ENCODE measurements at places on chromosomes 11 and 22.
A peak's percentile ranks its signal among the peaks of the same experiment; 100 is the strongest.

DNA sequence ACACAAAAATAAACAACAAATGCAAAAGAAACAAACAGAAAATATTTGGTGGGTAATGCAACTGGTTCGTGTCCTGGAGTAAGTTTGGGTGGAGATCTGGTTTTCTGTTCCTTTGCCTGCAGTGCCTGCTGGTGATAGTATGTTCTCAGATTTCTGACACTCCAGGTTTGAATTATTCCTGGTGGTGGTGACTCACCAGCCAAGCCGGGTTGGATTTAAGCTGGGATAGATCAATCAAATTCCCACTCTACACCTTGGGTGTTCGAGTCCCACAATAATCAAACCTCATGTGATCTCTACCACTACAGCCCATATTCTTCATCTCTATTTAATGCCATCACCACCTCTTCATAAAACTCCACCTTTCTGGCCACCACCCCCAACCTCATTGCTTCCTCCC lies 421.8 kb downstream of the NTM start:
- no peak for ATAC-seq

GRCh38 chr11:131537196-131537595 lies 166.8 kb downstream of the NTM start:
- no peak for ATAC-seq

- no peak for ATAC-seq
Observed at GRCh38 chr11:134519788-134520187, 107.7 kb upstream of the B3GAT1 start.

- peak; percentile 74 for ATAC-seq
Observed at GRCh38 chr22:27801202-27801615, 347 bp downstream of the MN1 start.

GRCh38 chr11:102669664-102670063 lies 35.9 kb downstream of the MMP27 start:
- ATAC-seq: no peak

DNA sequence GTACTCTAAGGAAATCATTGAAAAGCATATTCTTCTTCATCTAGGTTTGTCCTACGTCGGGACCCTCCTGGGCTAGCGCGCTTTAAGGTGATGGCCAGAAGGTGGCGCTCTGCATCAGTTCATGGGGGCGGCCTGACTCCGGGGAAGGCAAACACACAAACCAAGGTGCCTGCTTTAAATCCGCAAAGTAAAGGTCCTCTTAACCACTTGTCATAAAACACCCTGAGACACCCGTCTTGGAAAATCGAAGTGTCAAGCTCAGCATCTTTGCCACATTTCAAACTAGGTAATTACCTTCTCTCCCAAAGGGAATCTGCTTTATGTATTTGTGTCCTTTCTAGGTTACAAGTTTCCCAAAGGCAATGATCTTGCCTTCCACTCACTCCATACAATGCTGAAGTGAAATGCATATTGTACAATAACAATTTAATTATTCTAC lies 33.9 kb downstream of the LMO2 start:
- peak; percentile 98 for ATAC-seq

GRCh38 chr11:117303646-117304315 lies 12.3 kb downstream of the BACE1 start:
- ATAC-seq: no peak

- ATAC-seq: no peak
Observed at GRCh38 chr11:31795706-31796498, 15.2 kb downstream of the PAX6 start.

- no peak for ATAC-seq
Observed at GRCh38 chr11:46413760-46414465, 22.3 kb upstream of the CHRM4 start.

DNA sequence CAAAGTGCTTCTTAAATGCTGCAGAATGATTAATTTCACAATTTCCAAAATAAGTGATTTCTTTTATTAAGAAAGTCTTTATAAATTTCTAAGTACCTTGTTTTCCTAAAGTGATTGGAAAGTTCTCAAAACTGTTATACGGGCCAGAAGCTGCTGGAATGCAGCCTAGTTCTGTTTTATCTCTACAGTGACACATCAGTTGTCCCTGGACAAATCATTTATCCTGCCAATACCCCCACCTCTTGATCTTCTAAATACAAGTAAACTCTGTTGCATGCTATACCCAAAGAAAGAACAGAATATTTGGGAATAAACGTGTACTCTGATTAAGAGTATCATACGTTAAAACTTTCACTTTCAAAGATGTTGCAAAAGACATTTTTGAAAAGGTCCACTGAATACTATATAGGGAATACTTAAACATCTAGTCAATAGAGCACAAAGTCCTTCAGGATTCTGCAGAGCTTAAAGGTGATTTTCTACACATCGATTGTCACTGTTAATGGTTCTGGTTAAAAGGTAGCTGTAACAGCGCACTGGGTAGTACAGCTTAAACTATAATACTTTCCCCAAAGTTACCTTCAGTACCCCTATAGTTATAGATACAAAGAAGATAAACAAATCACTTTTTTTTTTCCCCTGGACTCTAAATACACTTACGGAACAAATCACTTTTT lies 92.1 kb upstream of the APOA1 start:
- ATAC-seq: peak; percentile 34

GRCh38 chr11:105137286-105137685 lies 2.3 kb downstream of the CARD18 start:
- no peak for ATAC-seq

GRCh38 chr11:128399251-128400121 lies 187.9 kb downstream of the ETS1 start:
- peak; percentile 59 for ATAC-seq

DNA sequence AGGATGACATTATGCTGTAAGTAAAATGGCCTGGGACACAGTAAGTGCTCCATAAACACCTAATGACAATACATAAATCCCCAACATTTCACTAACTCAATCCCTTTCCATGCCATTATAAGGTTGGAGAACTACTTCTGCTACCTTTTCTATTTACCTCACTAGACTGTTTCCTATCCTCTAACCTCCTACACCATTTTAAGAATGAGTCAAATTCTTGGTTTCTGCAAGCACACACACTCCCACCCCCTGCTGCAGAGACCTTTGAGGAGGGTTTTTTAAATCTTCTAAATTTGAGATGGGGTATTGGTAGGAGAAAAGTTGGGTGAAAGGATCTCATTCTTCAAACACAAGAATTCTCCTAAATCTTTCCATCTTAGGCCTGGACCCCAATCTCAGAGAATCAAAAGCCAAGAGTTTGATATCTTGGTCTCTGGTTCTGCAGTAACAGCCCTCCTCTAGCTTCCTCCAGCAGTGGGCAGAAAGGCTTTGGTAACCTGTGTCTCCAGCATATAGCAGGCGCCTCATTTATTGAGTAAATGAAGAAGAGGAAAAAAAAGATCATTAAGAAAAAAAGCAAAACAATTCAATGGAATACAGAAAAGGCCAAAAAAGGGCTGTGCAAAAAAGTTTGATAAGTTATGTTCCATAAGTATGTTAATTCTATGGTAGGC lies 42.3 kb downstream of the SYTL2 start:
- ATAC-seq: no peak

- ATAC-seq: no peak
Observed at GRCh38 chr11:620935-621814, 3.6 kb downstream of the CDHR5 start.

DNA sequence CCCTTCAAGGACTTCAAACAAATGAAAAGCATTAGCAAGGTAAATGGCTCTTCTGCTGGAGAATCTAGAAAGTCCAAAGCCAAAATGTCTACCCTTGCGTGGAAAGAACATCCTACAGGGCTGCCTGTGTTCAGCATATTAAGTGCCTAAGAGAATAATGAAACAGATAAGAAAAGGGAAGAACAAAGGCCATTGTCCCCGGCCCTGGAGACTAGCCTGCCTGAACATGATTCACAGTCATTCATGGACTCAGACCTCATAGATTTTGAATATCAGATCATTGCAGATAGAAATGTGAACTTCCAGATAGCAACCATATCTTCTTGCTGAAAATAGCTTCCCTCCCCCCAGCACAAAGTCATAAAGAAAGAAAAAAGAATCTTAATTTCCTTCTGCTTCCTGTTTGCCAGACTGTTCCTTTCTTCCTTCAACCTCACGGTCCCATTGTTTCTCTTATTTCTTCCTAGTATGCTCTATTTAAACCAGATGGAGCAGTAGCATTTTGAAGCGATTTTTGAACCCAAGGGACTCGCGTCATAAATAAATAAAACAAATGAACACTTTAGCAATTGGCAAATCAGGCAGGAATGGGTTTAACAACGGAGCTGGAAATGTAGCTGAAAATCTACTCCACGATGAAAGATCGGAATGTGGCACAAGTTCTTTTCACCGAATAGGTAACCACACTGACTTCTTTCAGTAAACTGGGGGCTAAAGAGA lies 408.2 kb upstream of the CCDC90B start:
- ATAC-seq: no peak

GRCh38 chr11:64444838-64445441 lies 86.0 kb downstream of the RPS6KA4 start:
- no peak for ATAC-seq

- no peak for ATAC-seq
Observed at GRCh38 chr11:45423036-45423435, 136.9 kb upstream of the SYT13 start.

DNA sequence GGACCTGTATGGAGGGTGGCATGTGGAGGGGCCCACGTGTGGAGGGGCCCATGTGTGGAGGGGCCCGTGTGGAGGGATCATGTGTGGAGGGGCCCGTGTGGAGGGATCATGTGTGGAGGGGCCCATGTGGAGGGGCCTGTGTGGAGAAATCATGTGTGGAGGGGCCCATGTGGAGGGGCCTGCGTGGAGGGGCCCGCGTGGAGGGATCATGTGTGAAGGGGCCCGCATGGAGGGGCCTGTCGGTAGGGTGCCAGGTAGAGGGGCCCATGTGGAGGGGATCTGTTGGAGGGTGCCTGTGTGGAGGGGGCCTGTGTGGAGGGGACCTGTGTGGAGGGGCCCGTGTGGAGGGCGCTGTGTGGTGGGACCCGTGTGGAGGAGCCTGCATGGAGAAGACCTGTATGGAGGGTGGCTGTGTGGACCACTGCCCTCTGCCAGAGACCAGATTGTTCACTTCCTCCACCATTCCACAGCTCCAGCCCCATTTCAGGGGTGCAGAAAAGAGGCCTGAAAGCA lies 47.0 kb downstream of the IGLL5 start:
- no peak for ATAC-seq

DNA sequence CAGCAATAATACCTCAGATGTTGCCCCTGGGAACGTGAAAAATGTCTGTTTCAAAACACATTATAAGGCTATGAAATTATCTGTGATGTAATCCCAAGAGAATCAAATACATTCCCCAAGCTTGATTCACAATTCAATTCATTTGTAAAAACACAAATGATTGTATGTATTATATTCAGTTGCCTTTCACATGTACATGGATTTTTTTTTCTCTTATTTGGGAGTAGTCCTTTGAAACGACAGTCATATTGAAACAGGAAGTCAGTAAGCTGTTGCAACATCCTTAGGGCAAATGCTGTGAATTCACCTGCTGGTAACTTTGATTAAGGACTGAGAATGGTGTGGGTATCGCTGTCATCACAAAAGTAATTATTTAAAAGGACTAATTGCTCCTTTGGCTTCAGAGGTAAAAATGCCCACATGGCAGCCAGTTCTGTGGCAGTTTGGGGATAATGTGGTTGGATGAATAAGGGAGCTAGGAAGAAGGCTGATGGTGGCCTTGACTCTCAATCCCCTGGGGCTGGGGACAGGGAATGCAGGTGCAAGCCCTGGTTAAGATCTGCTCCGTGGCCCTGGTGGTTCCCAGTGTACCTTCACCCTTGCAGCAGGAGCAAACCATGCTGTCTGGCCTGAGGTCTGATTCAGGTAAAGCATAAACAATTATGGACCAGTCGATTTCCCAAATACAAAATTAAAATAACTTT lies 13.2 kb downstream of the EHF start:
- ATAC-seq: no peak

DNA sequence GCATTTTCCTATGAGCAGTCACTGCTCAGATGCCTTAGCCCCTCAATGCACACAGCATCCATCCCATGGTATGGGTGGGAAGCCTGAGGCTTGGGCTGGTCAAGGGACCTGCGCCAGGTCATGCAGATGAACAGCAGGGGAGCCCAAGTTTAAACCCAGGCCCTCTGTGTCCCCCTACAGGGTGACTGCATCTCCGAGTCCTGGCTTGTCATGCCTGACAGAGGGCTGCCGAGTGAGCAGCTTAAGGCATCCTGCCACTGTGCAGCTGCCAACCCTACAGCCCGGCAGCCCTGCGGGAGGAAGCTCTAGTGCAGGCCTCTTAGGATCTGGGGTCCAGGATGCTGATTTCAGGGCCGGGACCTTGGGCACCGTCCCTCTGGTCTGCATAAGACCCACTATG lies 10.0 kb downstream of the IL2RB start:
- no peak for ATAC-seq

GRCh38 chr11:107999759-108000455 lies 8.8 kb upstream of the CUL5 start:
- ATAC-seq: peak; percentile 89

- peak; percentile 6 for ATAC-seq
Observed at GRCh38 chr22:40951795-40952605, 822 bp downstream of the RBX1 start.
